Left kidney (tissue), 8 donors: ENCODE measurements at places on chromosomes 3 and 15. TPM values are rescaled to one million over a fixed set of nuclear protein-coding genes. Genes with fewer than 3 reads are reported as not detected.

- DNase-seq = no peak
Observed at GRCh38 chr3:146375219-146375618, 94.1 kb downstream of the PLSCR2 start.

- no peak for DNase-seq
Observed at GRCh38 chr15:31261266-31262142, 65.1 kb upstream of the KLF13 start.

GRCh38 chr15:32952901-32953532 is 235.2 kb downstream of the GREM1 start:
- DNase-seq = peak; percentile 52

The GASK1A gene
- polyA plus RNA-seq = 6.1 TPM

The PIGZ gene
- 1.8 TPM for polyA plus RNA-seq

DNA sequence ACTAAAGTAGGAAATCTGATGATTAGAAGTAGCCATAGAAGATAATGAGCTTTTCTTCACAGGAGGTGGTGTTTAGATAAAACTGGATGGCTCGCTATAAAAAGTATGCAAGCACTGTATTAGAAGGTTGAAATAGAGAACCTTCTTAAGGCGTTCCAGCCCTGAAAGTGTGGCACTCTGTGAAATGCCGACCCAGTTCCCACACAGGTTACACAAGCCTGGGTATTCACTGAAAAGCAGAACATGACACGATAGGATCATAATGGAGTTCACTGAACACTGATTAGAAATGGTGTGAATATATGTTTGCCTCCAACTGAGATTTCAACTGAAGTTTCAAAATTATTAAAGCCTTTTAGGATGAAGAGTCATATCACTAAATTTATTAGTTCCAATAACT is 15.0 kb upstream of the LRRC34 start:
- no peak for DNase-seq

- no peak for DNase-seq
Observed at GRCh38 chr3:107931326-107931725, 159.5 kb downstream of the CD47 start.

The C15orf62 gene
- polyA plus RNA-seq = 3.3 TPM

DNA sequence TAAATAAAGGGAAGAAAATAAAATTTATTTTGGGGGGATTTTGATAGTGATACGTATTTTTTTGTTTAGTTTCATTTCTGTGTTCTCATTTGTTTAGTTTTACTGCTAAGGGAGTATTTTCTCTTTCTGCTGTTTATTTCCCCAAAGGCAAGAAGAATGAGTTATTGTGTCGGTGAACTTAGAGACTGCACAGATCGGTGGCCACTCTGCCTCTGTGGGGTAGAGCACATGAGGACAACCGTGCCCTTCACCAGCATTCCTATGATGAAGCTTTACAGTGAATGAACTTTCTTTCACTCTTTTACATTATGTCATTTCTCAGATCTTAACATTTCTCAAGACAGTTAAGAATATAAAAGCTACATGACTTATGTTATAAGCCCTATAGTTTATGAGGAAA is 214.4 kb downstream of the OCA2 start:
- no peak for DNase-seq

- peak; percentile 26 for DNase-seq
Observed at GRCh38 chr3:173553635-173554280, 156.2 kb downstream of the NLGN1 start.

The MYZAP gene
- polyA plus RNA-seq = 5.3 TPM

- DNase-seq = peak; percentile 77
Observed at GRCh38 chr15:95626501-95627361, 703.8 kb upstream of the NR2F2 start.

- DNase-seq = no peak
Observed at GRCh38 chr15:79724312-79724711, 172.5 kb downstream of the MTHFS start.

The AADACL2 gene
- not detected for polyA plus RNA-seq

The TRIM59 gene
- polyA plus RNA-seq = 25.9 TPM

GRCh38 chr15:101028321-101028720 is 109.2 kb downstream of the LRRK1 start:
- DNase-seq = no peak
